ENCODE measurements at places on chromosomes 12 and 14. TPM values are rescaled to one million over a fixed set of nuclear protein-coding genes. Genes with fewer than 3 reads are reported as not detected.
A peak's percentile ranks its signal among the peaks of the same experiment; 100 is the strongest.

DNA sequence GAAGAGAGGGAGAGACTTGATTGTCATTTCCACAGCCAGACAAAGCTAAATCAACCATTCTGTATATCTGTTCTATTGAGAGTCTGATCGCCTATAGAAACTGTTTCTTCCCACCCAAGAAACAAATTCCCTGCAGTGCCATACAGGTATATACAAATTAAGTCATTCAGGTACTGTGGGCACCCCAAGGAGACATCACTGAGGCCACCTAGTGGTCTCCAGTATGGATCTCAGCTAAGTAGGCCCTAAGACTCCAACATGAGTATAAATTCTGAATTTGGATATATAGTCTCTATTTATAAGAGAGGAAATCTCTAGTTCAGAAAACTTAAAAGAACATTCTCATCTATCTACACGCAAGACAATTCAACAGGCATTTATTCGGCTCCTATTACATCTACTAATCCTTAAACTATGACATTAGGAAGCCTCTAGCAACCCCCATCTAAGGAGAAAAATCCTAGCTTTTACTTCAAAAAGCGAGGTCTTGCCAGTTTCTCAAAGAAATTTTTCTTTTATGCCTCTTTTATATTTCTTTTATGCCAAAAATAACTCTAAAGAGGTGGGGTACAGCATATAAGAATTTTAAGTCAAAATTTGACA lies 62.6 kb downstream of the DCAF5 start:
- H3K27ac ChIP-seq, result no peak overlapping the region
- no peak overlapping the region for H3K4me3 ChIP-seq
- DNase-seq, result no peak
- H3K4me1 ChIP-seq, result peaks cover 25% of the 10 kb centered on the region

GRCh38 chr12:41709463-41710285 lies 435.0 kb downstream of the GXYLT1 start:
- no peak overlapping the region for H3K4me3 ChIP-seq
- no peaks in the 10 kb centered on the region for H3K36me3 ChIP-seq
- no peaks in the 10 kb centered on the region for H3K27me3 ChIP-seq
- DNase-seq, result peak; percentile 36
- peak overlapping the region; percentile 48 for H3K27ac ChIP-seq

DNA sequence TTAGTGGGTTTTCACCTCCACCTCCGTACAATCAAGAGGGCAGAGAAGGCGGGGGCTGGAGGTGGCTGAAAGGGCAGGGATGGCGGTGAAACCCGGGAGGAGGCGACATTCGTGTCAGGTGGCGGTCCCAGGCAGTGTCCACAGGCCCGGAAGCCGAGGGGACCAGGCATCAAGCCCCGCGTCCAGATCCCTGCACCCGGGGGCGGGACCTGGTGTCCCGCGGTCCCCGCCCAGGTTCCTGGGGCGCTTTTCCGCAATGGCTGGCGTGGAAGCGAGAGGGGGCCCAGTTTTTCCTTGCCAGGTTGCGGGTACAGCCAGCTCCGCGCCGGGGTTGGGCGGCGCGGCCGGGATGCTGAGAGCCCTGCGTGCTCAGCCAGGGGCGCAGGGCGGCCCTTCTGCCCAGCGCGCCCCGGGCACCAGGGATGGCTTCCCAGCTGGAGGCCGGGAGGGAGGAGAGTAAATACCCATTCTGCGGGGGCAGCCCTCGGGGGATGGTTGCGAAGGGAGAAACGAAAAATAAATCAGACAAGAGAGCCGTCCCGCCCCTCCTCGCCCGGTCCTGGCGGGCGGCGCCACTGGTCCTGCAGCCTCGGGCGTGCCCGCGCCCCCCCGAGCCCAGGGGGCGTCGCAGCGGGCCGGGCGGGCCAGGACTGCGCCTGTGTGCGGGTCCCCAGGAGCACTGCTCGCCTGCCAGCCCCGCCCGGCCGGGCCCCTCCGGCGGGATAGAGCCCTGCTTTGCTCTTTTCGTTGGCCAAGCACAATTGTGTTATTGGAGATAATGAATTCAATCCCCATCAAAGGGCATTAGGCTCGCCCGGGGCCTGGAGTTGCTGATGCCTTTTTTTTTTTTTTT lies 11.5 kb downstream of the FOXA1 start:
- H3K27me3 ChIP-seq, result peaks cover 60% of the 10 kb centered on the region
- peaks cover 9% of the 10 kb centered on the region for H3K4me1 ChIP-seq
- H3K27ac ChIP-seq, result no peak overlapping the region
- peak overlapping the region; percentile 30 for H3K4me3 ChIP-seq
- no peaks in the 10 kb centered on the region for H3K36me3 ChIP-seq

GRCh38 chr12:30138483-30138882 lies 354.7 kb upstream of the TMTC1 start:
- H3K36me3 ChIP-seq, result no peaks in the 10 kb centered on the region
- H3K4me3 ChIP-seq, result no peak overlapping the region
- H3K27ac ChIP-seq, result no peak overlapping the region
- DNase-seq, result peak; percentile 57
- H3K27me3 ChIP-seq, result no peaks in the 10 kb centered on the region

- DNase-seq, result no peak
- no peak overlapping the region for H3K27ac ChIP-seq
- peaks cover 6% of the 10 kb centered on the region for H3K27me3 ChIP-seq
- H3K4me1 ChIP-seq, result no peaks in the 10 kb centered on the region
- no peak overlapping the region for H3K4me3 ChIP-seq
- H3K36me3 ChIP-seq, result no peaks in the 10 kb centered on the region
Observed at GRCh38 chr12:124152731-124153130, 142.2 kb upstream of the RFLNA start.

- peaks cover 25% of the 10 kb centered on the region for H3K36me3 ChIP-seq
- H3K4me1 ChIP-seq, result no peaks in the 10 kb centered on the region
- H3K27ac ChIP-seq, result no peak overlapping the region
Observed at GRCh38 chr12:51108136-51108535, 24.7 kb upstream of the CSRNP2 start.

GRCh38 chr12:16562435-16562834 lies 43.5 kb downstream of the LMO3 start:
- H3K27ac ChIP-seq, result no peak overlapping the region
- no peak overlapping the region for H3K4me3 ChIP-seq
- H3K4me1 ChIP-seq, result no peaks in the 10 kb centered on the region
- H3K27me3 ChIP-seq, result no peaks in the 10 kb centered on the region

GRCh38 chr14:88748288-88748687 lies 44.5 kb downstream of the EML5 start:
- no peak overlapping the region for H3K27ac ChIP-seq
- H3K36me3 ChIP-seq, result no peaks in the 10 kb centered on the region
- H3K27me3 ChIP-seq, result no peaks in the 10 kb centered on the region

DNA sequence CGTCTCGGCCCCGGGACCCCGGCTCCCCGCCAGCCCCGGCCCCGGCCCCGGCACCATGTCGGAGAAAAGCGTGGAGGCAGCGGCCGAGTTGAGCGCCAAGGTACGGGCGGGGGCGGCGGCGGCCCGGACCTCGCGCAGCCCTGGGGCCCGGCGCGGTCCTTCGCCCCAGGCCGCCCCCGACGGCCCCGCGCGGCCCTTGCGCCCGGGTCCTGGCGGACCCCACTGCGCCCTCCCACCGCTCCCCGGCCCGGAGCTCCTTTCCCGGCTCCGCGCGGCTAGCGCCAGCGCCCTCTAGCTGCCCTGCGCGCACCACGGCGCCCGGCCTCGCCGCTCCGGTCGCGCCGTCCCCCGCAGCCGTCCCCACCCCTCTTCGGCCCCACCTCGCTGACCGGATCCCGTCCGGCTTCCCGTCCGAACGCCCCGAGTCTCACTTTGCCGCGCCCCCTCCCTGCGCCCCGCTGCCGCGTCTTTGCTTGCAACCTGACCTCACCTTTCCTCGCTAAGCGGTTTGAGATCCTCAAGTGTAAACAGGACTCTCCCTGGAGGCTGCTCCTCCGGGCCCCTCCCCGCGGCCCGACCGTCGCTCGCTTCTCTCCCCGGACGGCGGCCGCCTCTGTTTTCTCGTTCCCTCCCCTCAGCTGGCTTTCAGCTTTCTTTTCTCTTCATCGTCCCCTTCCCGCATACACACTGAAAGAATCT lies 637 bp downstream of the PTMS start:
- DNase-seq, result peak; percentile 32
- peak overlapping the region; percentile 95 for H3K4me3 ChIP-seq
- peaks cover 15% of the 10 kb centered on the region for H3K36me3 ChIP-seq
- no peaks in the 10 kb centered on the region for H3K27me3 ChIP-seq

- no peak for DNase-seq
- no peak overlapping the region for H3K4me3 ChIP-seq
- no peaks in the 10 kb centered on the region for H3K27me3 ChIP-seq
- no peaks in the 10 kb centered on the region for H3K4me1 ChIP-seq
- H3K36me3 ChIP-seq, result no peaks in the 10 kb centered on the region
Observed at GRCh38 chr14:93266127-93266526, 59.1 kb downstream of the UBR7 start.

DNA sequence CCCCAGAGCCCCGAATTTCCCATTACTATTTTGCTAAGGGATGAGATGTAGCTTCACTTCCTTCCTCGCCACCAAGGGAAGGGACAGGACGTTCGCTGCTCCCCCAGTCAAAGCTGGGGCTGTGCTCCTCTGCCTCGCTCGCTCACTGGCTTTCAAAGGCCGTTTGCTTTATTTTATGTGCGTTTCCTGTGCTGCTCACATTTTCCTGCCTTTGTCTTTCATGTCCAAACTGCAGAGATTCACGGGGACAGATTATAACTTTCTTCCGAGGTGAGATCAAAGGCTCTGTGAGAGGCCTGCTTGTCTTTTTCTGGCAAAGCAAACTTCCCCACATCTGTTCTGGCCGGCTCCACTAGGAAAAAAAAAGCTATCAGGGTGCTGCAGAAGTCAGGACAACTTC lies 76.0 kb upstream of the FZD10 start:
- no peak for DNase-seq
- no peaks in the 10 kb centered on the region for H3K4me1 ChIP-seq
- no peak overlapping the region for H3K4me3 ChIP-seq
- H3K27me3 ChIP-seq, result no peaks in the 10 kb centered on the region
- no peak overlapping the region for H3K27ac ChIP-seq
- H3K36me3 ChIP-seq, result no peaks in the 10 kb centered on the region

- no peaks in the 10 kb centered on the region for H3K36me3 ChIP-seq
- H3K4me3 ChIP-seq, result no peak overlapping the region
- peaks cover 14% of the 10 kb centered on the region for H3K4me1 ChIP-seq
- no peak for DNase-seq
- H3K27me3 ChIP-seq, result no peaks in the 10 kb centered on the region
- H3K27ac ChIP-seq, result peak overlapping the region; percentile 0
Observed at GRCh38 chr12:110565894-110566871, 16.9 kb downstream of the PPTC7 start.

DNA sequence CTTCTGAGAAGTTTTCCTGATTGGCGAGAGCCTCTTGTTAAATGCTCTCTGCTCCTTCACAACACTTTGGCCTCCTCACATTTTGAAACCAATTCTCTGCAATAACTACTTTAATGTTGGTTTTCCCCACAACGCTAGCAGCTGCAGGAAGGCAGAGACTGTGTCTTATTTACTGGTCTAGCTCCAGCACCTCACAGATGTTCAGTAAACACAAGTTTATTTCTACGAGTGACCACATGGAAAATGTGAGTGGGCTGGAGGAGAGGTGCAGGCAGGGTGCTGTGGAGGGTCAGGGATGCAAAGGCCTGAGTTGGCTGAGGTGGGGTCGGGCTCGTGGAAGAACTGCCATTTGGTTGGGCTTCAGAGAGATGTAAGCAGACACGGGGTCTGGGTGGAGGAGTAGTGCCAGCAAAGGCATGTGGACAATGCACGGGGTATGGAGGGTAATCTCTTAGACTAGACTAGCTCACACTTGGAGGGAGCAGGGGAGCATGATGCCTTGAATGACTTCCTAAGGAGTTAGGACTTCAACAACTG lies 117.4 kb upstream of the RTL1 start:
- peaks cover 39% of the 10 kb centered on the region for H3K36me3 ChIP-seq
- H3K27ac ChIP-seq, result no peak overlapping the region
- H3K4me3 ChIP-seq, result no peak overlapping the region
- no peaks in the 10 kb centered on the region for H3K27me3 ChIP-seq

- peaks cover 5% of the 10 kb centered on the region for H3K4me1 ChIP-seq
- H3K27me3 ChIP-seq, result no peaks in the 10 kb centered on the region
- no peak overlapping the region for H3K27ac ChIP-seq
Observed at GRCh38 chr12:25236190-25236589, 14.5 kb downstream of the KRAS start.

- peak; percentile 92 for DNase-seq
- no peaks in the 10 kb centered on the region for H3K36me3 ChIP-seq
- no peaks in the 10 kb centered on the region for H3K27me3 ChIP-seq
- peaks cover 6% of the 10 kb centered on the region for H3K4me1 ChIP-seq
Observed at GRCh38 chr14:34665785-34666435, 36.0 kb upstream of the SNX6 start.

- no peaks in the 10 kb centered on the region for H3K36me3 ChIP-seq
- no peak overlapping the region for H3K27ac ChIP-seq
- H3K4me3 ChIP-seq, result no peak overlapping the region
- H3K4me1 ChIP-seq, result no peaks in the 10 kb centered on the region
- no peaks in the 10 kb centered on the region for H3K27me3 ChIP-seq
- peak; percentile 18 for DNase-seq
Observed at GRCh38 chr12:44317651-44318126, 481.8 kb downstream of the TMEM117 start.

DNA sequence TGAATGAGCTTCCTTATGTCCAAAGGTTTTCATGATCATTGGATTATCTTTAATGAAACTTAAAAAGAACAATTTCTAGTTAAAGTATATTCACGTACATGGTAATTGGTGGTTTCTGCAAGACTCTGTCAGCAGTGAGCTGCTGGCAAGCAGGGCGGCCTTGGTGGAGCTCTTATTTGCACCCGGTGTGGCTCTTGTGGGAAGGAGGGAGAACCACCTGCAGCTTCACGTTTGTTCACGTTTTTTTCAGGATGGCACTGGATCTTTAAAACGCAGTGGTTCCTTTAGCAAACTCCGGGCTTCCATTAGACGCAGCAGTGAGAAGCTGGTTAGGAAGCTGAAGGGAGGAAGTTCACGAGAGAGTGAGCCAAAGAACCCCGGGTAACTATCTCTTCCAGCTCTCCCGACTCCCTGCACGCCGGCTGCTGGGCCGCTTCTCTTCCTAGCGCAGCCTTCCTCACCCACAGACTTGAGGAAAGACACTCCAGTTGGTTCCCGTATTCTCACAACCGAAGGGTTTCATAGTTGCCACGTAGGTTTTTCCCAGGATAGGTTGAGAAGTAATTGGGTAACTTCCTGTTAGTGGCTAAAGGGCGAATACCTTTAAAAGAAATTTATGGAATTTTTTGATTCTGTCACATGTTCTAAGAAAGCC lies 28.3 kb downstream of the XRCC3 start:
- peak; percentile 45 for DNase-seq
- no peak overlapping the region for H3K4me3 ChIP-seq

The HOXC9 gene
- total RNA-seq, result not detected

The PIK3C2G gene
- total RNA-seq, result not detected

The PLA2G1B gene
- not detected for total RNA-seq

The RTL1 gene
- 0.18 TPM for total RNA-seq

The PTPRO gene
- total RNA-seq, result 0.12 TPM

The DMAC2L gene
- 11.6 TPM for total RNA-seq

The CAPS2 gene
- 3.1 TPM for total RNA-seq

The C14orf180 gene
- not detected for total RNA-seq

The WIF1 gene
- not detected for total RNA-seq

All from astrocyte (in vitro differentiated cells and primary cell).